ENCODE measurements at places on chromosomes 2 and 18.
A peak's percentile ranks its signal among the peaks of the same experiment; 100 is the strongest.

- DNase-seq, result no peak
Observed at GRCh38 chr2:155157065-155157464, 458.6 kb downstream of the KCNJ3 start.

GRCh38 chr2:155266109-155266508 is 567.6 kb downstream of the KCNJ3 start:
- no peak for DNase-seq

GRCh38 chr2:62197925-62198633 is 2.2 kb downstream of the B3GNT2 start:
- DNase-seq, result no peak

- no peak for DNase-seq
Observed at GRCh38 chr2:106184394-106184793, 9.7 kb downstream of the UXS1 start.

DNA sequence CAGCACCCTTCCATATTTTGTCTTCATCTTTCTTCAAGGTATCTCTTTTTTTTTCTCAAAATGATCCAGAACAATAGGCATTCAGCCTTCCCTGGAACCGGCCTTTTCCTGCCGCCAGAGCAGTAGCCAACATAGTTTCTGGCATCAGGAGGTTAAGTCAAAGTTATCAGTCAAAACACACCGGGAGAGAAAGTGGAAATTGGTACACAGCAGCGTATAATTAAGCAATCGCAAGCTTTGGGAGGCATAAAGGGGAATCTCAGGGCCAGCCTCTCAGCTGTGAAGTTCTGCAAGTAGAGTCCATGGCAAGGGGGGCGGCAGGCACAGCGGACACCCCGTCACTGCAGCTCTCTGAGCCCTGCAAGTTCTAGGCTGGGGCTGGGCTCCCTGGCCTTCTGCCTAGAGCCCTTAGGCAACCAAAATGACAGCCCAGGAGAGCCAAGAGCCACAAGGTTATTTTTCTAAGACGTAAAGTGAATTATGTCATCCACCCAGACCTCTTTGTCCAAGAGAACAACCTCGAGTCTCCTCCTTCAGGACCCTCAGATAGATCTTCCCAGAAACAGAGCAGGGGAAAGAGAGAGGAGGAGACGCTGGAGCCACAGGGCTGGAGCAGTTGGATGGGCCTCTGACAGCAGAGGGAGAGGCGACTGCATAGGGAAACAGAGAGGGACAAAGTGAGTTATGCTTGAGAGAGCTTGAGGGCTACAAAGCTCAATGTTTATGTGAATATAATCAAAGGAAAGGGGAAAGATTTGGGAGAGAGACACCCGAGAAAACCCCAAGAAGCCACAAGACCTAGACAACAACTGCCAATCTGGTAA is 114.7 kb downstream of the BCL2L11 start:
- no peak for DNase-seq

- no peak for DNase-seq
Observed at GRCh38 chr2:42877936-42878335, 85.6 kb upstream of the HAAO start.

DNA sequence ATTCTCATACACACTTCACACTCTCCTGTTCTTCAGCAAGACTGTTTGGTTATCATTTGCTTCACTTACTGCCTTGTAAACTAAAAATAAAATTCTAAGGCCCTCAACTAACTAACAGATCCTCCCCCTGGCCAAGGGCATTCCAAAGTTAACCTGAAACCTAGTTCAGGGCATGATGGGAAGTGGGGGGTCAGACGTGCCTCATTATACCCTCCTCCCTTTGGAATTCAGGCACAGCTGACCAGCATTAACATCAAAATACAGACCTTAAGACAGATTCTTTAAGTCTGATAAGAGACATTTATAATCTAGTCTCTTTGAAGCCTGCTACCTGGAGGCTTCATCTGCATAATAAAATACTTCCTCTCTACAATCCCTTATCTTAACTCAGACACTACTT is 221.0 kb downstream of the NOL4 start:
- DNase-seq, result no peak

DNA sequence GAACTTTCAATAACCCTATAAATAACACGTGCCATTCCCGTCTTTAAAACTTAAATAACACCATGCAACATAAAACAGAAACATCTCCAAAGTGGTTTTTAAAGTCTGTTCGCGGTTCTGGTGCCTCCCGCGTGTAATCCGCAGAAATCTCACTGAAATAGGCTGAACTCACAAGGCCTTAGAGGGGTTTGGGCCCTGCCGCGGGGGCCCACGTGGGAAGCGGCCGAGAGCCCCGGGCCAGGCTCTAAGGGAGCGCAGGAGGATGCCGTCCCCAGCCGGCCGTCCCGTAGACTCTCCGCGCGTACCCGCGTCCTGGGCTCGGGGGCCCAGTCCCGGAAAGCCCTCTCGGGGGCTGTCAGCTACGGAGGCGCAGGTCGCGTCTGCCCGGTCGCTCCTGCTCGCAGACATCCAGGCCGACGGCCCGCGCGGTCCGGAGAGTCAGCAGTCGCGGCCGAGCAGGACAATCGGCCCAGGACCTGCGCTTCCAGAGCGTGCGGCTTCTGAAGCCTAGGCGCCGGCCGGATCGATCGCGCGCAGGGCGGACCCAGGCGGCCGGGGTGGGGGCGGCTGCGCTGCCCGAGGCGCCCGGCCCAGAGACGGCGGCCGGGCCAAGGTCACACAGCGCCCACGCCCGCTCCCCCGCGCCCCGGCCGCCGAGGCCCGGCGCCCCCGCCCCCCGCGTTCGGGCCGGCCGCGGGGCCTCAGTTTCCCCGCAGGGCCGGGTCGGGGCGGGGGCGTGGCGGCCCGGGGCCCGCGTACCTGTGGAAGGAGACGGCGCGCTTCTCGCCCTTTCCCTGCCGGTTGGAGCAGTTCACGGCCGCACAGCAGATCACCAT is 558 bp downstream of the THAP4 start:
- peak; percentile 12 for DNase-seq
